ENCODE measurements at places on chromosomes 7 and 10.

DNA sequence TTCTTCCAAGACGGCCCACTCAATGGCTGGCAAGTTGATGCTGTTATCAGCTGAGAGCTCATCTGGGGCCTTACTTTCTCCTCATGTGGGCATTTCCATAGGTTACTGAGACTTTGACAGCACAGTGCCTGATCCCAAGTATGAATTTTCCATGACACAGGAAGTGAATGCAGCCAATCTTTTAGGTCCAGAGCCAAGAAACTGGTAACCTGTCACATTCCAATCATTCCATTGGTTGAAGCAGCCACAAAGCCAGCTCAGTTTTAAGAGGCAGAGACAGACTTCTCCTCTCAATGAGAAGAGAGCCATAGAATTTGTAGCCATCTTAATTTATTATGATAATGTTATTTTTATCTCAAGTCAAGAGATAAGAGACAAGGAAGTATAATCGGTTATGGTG, 775.5 kb downstream of the CNTNAP2 start:
- DNase-seq: no peak

GRCh38 chr10:75883081-75884072, 452.0 kb downstream of the LRMDA start:
- no peak for DNase-seq

DNA sequence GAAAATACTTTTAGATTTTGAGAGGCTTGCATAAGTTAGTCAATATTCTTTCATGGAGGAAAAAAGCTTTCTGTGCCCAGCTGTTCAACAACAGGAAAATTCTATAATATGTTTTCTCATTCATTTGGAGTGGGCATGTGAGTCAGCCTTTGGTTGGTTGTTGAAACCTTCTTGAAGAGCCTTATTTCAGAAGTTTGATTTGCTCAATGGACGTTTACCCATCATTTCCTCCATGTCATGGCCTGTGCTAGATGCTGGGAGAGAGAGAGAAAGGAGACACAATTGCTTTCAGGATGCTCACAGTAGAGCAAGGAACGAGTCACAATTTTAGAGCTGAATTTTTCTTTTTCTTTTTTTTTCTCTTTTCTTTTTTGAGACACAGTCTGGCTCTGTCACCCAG, 181.7 kb downstream of the PRKCQ start:
- DNase-seq: no peak

DNA sequence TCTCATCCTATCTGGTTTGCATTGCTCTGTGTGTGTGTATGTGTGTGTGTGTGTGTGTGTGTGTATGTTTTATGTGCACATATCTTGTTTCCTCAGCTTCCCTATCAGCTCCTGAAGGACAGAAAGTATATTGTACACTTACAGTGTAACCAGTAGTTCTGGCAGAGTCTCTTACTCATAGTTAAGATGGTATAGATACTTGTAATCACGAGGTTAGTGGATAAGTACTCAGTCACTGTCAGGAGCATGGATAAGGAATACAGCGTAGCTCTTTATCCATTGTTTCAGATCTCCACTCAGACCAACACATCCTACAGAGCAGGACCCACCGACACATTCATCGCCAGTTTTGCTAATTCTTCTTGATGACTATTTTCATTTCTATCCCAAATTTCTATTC, 275.0 kb downstream of the TSPAN12 start:
- DNase-seq: no peak

DNA sequence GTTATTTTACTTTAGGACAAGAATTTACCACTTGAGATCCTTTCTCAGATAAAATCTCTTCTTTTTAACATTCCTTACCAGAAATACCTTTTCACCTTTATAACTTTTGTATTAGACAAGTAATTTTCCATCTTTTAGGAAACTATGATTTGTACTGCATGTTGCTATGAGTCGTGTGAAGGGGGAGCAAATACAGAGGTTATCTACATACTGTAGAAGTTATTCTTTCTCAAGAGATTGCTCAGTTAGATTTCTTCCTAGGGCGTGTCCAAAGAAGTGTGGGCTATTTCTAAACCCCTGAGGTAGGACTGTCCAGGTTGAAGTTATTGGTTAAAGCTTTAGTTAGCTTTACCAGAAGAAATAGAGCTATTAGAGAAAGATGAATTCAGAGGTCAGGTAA, 30.2 kb upstream of the ARHGAP12 start:
- DNase-seq: no peak

DNA sequence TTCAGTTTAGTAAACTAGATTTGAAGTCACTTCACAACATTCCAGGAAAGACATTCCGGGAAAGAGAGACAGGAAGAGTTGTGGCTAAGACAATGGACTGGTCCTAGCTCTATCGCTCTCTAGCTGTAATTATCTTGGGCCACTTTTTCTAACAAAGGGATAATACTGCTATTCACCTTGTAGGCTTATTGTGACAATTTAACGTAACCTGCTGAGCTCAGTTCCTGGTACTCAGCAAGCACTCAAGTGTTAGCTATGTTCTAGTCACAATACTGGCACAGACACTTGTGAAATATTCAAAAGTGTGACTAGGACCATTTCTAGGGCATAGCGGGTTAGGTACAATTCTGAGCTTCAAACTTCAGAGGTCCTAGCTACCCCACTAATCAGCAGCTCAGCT, 12.0 kb upstream of the NRCAM start:
- DNase-seq: no peak

DNA sequence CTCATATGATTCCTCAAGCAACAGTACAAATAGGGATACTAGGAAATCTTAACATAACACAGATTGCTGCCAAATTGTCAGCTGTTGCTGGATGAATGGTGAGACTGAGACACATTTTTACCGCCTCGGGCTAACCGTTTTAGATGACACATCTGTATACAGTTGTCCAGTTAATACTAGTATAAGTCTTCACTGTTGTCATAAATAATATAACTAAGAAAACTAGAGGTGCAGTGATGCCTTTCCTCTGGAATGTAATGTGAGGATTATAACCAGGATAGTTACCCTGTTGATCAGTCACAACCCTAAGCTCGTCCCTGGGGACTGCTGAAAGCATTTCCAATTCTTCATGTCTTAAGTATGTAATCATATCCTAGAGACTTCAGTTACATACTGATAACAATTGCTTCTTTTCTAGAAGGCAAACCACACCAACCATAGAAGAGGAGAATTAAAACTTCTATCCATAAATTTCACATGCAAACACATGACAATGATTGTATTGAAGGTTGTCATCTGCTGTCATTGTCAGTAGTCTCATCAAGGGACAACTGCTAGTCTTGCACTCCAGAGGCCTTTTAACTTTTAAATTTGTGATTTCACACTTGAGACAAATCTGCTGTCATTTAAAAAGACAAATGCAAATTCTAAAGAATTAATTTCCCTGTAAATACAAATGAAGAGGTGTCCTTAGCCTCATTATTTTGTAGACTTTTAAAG, 100.4 kb upstream of the SEMA3D start:
- DNase-seq: no peak

DNA sequence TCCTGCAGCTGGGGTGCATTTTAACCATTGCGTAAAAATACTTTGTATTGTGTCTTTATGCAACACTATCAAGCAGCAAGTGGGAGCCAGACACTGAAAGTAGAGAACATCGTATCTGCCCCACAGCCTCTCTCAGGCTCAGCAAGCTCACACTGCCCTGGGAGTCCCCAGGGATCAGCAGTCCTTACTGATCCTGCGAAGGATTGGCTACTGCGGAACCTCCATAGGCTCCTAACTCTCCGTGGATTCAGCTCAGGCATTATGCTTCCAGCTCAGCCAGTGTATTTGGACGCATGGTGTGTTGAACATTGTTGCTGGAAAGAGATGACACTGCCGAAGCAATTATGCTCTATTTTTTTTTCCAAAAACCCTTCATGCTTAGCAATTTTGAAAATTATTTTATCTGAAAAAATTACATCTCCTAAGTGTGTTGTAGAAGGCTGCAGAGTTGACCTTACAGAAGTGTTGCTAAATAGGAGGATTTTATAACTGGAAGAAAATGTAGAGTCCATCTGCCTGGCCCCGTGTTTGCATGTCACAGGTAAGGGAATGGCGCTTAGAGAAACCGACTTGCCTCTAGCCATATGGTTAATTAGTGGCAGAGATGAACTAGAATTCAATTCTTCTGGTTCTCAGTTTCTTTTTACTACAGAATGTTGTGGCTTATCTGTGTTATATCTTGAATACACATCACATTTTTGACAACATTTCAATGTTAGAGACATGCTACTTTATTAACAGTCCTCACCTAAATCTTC, 276.4 kb upstream of the COBL start:
- no peak for DNase-seq

DNA sequence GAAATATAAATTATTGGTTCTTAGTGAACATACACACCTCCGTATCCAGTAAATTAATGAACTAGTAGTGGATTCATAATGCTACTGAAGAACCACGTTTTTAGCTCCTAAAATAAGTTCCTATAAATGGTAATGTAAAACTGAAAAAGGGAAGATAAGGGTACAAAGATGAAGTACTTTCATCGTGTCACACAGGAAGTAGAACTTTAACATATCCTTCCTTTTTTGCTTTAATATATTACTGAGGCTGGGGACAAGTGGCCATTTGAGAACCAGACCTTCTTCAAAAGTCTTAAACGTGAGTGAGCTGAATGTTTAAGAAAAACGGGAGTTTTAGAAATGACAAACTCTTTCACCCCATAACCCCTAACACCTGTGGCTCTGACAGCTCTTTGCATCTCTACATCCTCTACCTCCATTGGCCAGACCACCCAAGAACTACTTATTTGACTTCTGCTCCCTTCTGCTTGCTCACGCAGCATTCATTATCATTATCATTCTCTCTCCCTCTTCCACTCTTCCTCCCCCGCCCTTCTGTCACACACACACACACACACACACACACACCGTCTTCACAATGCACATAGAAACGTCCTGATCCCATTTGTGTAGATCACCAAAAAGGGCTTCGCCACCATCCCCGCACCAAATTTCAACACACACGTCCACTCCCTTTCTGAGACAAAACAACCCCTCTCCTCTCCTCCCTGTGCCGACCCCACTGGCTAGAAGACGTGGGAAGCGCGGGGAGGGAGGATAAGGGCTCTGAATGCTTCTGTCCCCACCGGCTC, 677 bp downstream of the SKAP2 start:
- no peak for DNase-seq

DNA sequence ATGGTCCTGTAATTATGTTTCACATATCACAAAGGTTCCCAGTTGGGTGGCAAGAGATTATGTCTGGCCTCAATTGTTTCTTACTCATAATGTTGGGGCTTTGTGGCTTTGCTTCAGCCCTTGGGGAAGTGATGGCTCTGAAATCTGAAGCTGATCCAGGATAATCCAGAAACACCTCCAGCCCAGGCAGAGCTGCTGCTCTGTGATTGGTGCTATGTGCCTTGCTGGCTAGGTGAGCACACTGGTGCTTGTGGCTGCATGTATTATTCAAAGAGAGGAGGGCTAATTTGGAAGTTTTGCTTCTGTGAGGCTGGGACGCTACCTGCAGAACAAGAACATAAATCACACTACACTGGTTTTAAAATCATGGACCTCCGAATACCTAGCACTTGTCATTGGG, 346.6 kb upstream of the MGMT start:
- DNase-seq: no peak

DNA sequence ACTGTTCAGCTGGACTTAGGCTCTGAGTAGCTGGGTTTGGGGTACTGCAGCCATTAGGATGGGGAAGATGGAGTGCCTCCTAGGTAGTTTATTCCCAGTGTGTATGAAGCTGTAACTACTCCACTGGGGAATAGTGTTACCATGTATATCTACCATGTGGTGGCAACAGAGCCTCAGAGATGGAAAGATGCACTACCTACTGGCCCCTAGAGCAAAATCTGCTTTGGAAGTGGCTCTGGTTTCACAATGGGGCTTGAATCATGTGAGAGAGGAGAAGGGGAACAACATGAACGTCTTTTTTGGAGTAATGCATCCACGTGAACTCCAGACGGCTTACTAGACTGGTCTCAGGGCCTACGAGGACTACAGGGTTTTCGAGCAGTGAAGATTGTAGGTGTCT, 167.3 kb downstream of the CALCR start:
- DNase-seq: no peak

DNA sequence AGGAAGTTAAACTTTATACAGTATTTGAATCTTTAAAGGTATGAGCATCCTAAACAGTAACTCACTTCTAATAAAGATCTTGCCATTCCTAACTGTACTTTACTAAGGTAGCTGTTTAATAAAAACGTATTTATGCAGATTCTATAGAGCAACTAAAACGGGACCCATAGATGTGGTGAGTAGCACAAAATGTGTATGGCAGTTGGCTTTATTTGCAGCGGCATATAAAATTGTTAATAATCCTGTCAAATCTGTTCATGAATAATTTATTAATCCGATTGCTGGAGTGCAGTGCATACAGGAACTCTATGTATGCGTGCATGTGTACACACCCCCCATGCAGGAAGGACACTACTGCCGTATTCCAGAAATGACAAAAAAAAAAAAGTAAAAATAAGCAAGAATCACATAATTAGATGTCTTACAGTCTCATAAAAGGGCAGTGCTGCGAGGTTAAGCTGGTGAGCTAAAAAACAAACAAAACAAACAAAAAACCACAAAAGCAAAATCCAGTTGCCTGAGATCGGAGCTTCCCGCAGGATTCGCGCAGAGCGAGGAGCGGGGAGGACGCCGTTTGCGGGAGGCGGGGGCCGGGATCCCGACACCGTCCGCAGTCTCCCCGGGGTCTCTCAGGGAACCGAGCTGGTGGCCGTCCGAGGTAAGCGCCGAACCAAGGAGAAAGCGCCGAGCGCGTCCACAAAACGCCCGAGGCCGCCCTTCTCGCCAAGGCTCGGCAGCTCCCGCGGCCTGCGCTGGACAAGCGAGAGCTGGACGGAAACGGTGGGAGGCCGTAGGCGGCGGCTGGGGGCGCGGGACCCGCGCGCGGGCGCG, 518 bp upstream of the COMMD3 start:
- no peak for DNase-seq

DNA sequence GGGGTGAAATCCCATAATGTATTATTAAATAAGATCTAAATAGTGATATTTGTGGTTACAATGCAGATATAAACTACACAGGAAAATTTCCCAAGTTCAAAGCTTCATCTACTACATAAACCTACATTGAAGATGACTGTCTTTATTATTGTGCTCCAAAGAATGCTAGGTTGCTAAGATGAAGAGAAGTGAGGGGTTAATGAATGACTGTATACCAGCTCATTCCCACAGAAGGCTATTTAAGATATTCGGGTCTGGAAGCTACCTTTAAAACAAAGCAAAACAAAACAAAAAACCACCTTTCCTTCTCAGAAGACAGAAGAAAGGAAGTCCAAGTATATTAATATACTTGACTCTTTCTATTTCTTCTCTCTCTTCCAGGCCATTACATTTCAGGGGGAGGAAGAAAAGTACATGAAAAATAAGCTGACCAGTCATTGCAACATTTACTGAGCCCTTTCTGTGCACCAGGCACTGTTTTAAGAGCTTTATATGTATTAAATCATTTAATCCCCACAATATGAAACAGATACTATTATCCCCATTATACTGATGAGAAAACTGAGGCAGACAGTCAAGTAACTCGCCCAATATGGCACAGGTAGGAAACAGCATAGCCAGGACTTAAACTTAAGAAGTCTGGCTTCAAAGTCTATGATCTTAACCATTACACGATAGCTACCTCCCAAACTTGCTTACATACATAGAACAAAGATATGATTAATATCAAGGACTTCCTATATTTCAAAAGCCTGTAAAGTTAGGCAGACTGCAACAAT, 48.1 kb downstream of the TNPO3 start:
- DNase-seq: no peak

GRCh38 chr7:41035794-41036193, 667.1 kb downstream of the INHBA start:
- no peak for DNase-seq

Measured in natural killer cell (primary cell).